Muscle of leg (tissue), 16 donors: ENCODE measurements at places on chromosomes 4 and X. TPM values are rescaled to one million over a fixed set of nuclear protein-coding genes. Genes with fewer than 3 reads are reported as not detected.

DNA sequence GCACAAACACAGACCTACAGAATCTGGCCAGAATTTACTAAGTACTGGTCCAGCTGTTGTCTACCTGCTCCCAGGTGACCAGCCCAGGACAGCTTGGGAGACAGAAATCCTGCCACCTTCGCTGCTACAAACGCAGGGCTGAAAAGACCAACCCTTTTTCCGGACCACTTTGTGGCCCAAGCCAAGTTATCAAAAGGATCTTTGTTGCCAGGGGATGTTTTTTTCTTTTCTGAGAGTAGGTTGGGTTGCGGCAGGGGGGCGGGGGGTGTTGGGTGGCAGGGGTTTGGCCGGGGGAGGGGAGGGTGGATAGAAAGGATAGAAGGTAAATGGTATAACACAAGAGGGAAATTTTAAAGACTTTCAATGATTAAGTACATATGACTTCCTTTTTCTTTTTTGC is 63.4 kb downstream of the STOX2 start:
- H3K27ac ChIP-seq: no peak overlapping the region
- H3K36me3 ChIP-seq: no peaks in the 10 kb centered on the region
- no peak for DNase-seq
- no peaks in the 10 kb centered on the region for H3K27me3 ChIP-seq
- H3K4me1 ChIP-seq: peaks cover 3% of the 10 kb centered on the region

GRCh38 chr4:24777536-24778463 is 17.6 kb upstream of the SOD3 start:
- no peaks in the 10 kb centered on the region for H3K36me3 ChIP-seq
- H3K27ac ChIP-seq: no peak overlapping the region
- no peak overlapping the region for H3K4me3 ChIP-seq
- peak; percentile 66 for DNase-seq
- H3K4me1 ChIP-seq: peaks cover 8% of the 10 kb centered on the region

GRCh38 chrX:13983734-13984133 is 46.0 kb downstream of the GEMIN8 start:
- peak; percentile 12 for DNase-seq
- H3K4me3 ChIP-seq: no peak overlapping the region
- H3K4me1 ChIP-seq: no peaks in the 10 kb centered on the region
- peaks cover 10% of the 10 kb centered on the region for H3K27me3 ChIP-seq

The IDH3G gene
- total RNA-seq: 30.6 TPM

- H3K4me3 ChIP-seq: no peak overlapping the region
- H3K27me3 ChIP-seq: peaks cover 15% of the 10 kb centered on the region
- H3K36me3 ChIP-seq: no peaks in the 10 kb centered on the region
Measured at GRCh38 chrX:119753639-119754257, 4.6 kb upstream of the SOWAHD start.

- H3K27me3 ChIP-seq: no peaks in the 10 kb centered on the region
- H3K4me3 ChIP-seq: no peak overlapping the region
- H3K36me3 ChIP-seq: no peaks in the 10 kb centered on the region
- H3K27ac ChIP-seq: peak overlapping the region; percentile 42
Measured at GRCh38 chrX:130262231-130262630, 6.5 kb downstream of the ZNF280C start.

DNA sequence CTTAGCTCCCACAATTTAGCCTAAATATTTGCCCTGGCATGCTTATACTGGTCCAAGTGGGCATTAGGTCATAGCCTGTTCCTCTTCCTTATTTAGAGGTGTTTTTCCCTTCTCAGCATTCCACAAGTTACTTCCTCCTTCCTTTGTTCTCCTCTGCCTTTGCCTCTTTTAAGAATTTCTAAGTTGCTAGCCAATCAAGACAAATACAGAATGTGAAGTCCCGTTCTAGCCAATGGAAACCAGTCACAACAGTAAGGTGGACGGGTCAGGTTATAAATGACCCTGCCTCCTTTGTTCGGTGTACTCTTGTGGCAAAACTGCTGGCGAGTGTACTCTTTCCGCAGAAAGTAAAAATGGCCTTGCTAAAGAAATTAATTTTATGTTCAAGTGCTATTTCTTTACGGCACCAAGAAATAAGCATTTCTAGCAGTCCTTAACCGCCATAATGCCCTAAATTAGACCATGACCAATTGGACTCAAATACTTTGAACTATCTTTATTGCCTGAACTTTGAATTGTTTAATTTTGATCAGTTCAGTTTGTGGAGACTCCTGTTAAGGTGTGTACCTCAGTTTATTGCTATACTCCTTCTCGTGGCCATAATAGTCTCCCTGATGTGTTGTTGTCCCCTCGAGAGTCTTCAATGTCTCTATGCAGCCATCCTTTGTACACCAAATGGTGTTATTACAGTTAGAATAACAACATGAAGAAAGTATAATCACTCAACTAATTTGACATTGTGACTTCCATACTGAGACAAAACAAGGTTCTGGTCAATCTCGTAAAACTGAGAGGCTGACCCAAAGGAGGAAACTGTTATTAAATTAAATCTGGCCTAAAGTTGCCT is 1.6 kb upstream of the HADH start:
- H3K36me3 ChIP-seq: no peaks in the 10 kb centered on the region
- H3K4me3 ChIP-seq: no peak overlapping the region
- peaks cover 8% of the 10 kb centered on the region for H3K4me1 ChIP-seq
- no peak for DNase-seq
- no peak overlapping the region for H3K27ac ChIP-seq

The RAB40A gene
- 0.35 TPM for total RNA-seq

DNA sequence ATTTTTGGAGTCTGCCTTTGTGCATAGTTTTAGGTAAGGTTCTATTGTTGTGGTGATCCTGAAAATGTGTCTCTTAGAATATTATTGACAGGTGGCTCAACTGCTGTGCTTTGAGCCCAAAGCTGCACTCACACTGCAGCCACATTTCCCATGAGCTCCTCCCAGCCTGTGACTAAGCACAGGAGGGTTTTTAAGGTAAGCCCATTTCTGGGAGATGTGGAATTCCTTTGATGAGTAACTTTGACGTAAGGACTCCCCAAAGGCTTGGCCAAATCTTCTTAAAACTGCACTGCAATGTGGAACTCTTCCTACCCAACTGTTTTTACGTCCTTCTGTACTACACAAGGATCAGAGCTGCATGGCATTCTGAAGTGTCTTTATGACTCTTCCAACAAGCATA is 20.0 kb upstream of the TMPRSS11A start:
- H3K27me3 ChIP-seq: no peaks in the 10 kb centered on the region
- no peaks in the 10 kb centered on the region for H3K4me1 ChIP-seq
- no peak overlapping the region for H3K4me3 ChIP-seq
- no peak for DNase-seq

- peak overlapping the region; percentile 21 for H3K27ac ChIP-seq
- H3K4me3 ChIP-seq: no peak overlapping the region
- no peaks in the 10 kb centered on the region for H3K27me3 ChIP-seq
- DNase-seq: peak; percentile 74
- no peaks in the 10 kb centered on the region for H3K36me3 ChIP-seq
- H3K4me1 ChIP-seq: no peaks in the 10 kb centered on the region
Measured at GRCh38 chr4:159160242-159160641, 57.4 kb downstream of the RAPGEF2 start.

DNA sequence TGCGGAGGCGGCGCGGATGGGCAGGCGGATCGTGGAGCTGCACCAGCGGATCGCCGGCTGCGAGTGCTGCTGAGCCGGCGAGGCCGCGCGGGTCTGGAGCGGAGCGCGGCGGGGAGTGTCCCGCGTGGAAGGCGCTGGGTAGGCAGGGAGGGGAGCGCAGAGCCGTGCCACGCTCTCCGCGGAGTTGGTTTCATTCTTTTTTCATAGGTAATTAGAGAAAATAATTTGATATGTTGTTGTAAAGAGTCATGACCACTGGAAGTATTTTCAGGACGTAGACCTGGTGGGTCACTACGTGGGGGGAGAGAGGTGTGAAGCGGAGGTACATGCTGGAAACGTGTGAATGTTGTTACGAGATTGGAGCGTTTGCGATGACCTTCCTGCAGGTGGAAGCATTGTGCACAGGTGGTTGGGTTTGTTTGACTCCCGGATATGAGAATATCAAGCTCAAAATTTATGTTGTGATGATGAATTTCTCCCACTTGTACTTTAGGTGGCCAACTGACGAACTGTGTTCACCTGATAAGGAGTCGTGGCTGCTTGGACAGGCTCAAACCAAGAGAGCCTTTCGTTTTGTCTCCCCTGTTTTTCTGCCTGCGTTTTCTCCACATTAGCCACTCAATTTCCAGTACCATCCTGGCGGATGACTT is 19.1 kb upstream of the S100P start:
- H3K4me3 ChIP-seq: peak overlapping the region; percentile 54
- peaks cover 20% of the 10 kb centered on the region for H3K4me1 ChIP-seq
- peaks cover 23% of the 10 kb centered on the region for H3K36me3 ChIP-seq
- DNase-seq: no peak
- H3K27me3 ChIP-seq: no peaks in the 10 kb centered on the region
